ENCODE measurements at places on chromosomes 3 and 15.

- DNase-seq = no peak
Measured at GRCh38 chr15:63071288-63071909, 28.9 kb downstream of the TPM1 start.

- DNase-seq = no peak
Measured at GRCh38 chr3:180142041-180142440, 105.3 kb upstream of the PEX5L start.

GRCh38 chr3:12992629-12993516, 80.4 kb downstream of the IQSEC1 start:
- DNase-seq = no peak

DNA sequence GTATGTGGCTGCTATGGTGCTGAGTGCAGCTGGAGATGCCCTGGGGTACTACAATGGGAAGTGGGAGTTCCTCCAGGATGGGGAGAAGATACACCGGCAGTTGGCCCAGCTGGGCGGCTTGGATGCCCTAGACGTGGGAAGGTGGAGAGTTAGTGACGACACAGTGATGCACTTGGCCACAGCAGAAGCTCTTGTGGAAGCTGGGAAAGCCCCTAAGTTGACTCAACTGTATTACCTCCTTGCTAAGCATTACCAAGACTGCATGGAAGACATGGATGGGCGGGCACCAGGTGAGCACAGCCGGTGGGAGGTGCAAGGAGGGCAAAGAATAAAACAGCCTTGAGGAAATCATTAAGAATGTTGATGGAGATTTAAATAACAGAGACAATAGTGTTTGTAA, 2.9 kb downstream of the ADPRH start:
- DNase-seq = peak; percentile 63

DNA sequence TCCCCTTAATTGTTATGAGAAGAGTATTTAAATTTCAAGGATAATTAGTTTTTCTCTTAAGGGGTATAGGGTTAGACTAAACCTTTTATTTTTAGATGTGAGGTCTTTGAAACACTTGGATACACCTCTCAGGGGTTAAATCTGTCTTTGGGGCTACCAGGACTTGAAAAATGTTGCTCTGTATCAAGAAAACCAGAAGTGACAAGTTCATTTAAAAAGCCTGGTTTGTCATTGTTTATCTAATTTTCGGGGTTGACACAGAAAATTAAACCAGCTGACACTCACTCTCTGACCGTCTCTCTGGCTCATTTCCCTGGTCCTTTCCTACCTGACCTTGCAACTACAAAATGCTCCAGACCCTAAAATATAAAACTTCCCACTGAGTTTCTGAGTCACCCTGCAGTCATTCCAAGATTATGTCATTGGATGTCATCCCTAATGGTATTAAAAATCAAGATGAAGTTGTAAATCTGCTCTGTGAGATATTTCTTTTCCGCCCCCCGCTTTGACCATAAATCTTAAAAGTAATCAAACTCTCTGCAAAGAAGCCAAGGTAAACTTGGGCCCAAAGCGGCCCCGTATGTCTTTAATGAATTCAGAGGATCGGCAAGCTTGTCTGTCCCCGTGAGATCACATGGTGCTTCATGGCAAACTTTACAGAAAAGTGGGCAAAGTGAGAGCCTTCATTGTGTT, 32.9 kb upstream of the SKOR1 start:
- DNase-seq = no peak

- DNase-seq = no peak
Measured at GRCh38 chr3:4950948-4951347, 28.3 kb upstream of the BHLHE40 start.

DNA sequence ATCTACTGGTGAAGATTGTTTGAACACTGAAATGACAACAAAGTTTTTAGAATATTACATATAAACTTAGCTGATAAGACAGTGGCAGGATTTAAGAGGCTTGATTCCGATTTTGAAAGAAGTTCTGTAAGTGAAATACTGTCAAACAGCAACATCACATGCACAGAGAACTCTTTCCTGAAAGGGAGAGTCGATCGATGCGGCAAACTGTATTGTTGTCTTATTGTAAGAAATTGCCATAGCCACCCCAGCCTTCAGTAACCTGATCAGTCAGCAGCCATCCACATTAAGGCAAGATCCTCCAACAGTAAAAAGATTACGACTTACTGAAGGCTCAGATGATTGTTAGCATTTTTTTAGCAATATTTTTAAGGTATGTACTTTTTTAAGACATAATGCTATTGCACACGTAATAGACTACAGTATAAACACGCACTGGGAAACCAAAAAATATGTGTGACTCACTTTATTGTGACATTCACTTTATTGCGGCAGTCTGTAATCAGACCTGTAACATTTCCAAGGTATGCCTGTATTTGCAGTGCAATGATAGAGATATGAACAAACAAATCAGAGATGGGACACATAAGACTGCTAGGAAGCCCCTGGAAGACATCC, 225.6 kb upstream of the UBE2E1 start:
- DNase-seq = no peak

GRCh38 chr3:104909721-104910120, 457.0 kb upstream of the ALCAM start:
- no peak for DNase-seq

DNA sequence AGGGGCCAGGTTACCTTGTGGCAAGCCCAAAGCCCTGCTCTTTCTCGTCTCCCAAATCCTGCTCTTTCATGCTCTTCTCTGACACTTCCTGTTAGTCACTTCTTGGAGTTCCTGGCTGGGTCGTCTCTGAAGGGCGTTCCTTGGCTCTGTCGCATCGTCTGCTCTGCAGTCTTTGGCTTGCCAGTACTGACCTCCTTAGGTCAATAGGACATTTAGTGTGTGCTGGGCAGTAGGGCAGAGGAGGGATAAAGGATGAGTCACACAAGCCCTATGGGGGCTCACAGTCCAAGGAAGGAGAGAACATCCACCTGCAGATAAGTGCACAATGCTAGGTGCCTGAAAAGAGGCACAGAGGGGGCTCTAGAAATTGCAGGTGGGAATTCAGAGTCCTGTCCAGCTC, 87.5 kb downstream of the FAM43A start:
- no peak for DNase-seq

DNA sequence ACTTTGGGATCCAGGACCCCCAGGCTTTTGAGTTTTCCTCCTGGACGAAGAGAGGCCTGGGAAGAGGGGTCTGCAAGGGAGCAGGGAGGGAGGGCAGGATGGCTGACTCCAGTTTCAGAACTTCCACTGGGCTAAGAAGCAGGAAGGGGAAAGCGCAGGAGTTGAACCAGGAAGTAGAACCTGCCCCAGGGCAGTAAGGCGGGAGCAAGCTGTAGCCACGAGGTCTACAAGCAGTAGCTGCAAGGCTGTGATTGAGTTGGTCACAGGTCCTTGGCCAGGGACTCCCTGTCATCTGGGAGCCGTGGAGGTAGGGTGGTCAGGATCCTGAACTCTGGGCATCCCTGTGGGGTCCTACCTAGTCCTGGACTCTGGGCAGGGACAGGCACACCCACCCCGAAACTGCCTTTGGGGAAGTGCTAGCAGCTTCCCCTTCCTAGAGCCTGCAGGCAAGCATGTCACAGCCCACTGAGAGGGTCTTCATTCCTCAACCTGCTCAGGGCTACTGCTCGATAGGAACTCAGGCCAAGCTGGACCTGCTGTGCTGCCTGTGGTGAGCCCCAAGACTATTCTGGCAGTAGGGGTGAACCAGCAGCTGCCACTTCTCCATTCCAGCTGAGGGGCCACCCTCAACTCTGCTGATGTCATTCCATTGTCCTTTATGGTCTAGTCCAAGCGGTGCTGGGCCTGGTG, 5.8 kb upstream of the GNAI2 start:
- DNase-seq = no peak

DNA sequence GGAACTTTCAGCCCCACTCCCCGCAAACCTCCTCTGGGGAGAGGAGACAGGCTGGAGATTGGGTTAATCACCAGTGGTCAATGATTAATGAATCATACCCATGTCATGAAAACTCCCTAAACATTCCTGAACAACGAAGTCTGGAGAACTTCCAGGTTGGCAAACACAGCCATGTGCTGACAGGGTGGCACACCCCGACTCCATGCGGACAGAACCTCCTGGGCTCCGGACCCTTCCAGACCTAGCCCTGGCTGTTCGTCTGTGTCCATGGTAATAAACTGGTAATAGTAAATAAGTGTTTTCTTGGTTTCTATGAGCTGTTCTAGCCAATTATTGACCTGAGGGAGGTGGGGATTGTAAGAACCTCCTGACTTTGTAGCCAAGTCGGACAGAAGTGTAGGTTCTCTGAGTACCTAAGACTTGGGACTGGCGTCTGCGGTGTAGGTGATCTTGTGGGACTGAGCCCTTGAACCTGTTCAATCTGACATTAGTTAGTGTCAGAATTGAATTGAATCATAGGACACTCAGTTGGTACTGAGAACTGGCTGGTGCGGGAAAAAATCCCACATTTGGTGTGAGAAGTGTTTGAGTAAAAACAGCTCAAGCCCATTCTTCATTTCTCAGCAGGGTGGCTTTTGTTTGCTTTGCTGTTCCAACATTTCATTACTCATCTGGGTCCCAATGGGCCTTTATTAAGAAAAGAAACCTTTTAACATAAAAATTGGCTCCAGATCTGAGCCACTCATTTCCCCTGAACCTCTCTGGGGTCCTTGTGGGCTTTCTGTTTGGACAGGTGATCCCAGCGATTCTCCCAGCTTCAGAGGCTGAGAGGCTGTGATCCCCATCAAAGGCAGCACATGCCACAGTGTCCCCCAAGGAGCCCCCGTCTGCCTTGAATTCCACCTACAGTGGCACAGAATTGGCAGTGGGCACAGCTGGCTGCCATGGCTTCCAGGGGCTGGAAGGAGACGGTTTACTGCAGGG, 151.0 kb downstream of the TJP1 start:
- no peak for DNase-seq

- DNase-seq = no peak
Measured at GRCh38 chr15:69117431-69117871, 43.0 kb upstream of the GLCE start.

DNA sequence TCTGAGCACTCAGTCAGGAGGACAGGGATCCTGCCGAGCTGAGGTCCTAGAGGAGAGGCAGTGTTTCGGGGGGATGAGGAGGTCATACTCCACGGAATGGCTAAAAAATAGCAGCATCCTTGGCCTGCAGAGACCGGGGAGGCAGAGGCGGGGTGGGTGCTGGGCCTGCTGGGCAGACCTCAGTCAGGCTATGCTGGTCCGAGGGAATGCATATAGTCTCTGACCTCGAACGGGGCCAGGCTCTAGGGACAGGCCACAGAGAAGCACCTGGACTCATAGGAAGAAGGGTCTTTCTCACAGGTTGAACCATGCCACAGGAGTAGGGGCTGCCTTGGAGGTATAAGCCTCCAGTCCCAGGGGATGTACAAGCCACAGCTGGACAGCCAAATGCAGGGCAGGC, 14.0 kb upstream of the SKIC8 start:
- DNase-seq = no peak

DNA sequence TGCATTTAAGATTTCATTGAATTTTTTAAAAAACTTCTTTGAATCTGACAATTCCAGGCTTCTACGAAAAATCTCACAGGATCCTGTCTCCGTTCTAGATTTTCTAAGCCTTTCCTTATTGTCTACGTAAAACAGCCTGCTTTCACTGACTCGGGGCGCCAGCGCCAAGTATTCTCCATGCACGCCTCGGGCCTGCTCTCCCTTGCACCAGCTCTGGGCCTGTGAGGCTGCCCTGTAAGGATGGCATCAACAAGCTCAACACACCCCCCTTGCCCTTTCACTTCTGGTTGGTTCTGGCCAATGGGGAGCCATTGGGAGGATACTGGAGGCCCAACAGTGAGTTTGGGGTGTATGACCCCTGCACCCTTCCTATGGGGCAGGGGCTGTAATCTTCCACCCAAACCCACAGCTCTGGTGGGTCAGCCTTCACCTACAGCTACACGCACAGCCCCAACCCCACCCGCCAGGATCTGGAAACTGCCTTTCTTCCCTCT, 47.8 kb downstream of the SLC41A3 start:
- no peak for DNase-seq

- DNase-seq = no peak
Measured at GRCh38 chr3:64559588-64559987, 128.2 kb downstream of the ADAMTS9 start.

- DNase-seq = no peak
Measured at GRCh38 chr3:126415661-126416591, 21.2 kb downstream of the CFAP100 start.

DNA sequence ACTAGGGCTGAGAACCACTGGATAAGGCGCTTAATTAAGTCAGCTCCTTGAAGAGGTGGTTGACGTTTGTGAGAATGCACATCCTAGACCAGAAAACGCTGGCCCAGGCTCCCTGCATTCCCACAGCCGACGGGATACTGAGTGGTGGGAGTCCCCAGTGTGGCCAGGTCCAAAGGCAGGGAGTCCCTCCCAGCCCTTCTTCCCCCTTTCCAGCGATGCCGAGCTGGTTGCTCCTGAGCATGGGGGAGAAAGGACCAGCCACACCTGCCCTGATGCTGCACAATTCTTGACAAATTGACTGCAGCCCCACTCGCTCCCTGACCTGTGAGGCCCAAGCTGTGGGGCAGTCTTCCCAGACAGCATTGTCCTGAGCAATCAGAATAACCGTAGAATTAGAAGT, 79.5 kb upstream of the PXYLP1 start:
- DNase-seq = no peak

DNA sequence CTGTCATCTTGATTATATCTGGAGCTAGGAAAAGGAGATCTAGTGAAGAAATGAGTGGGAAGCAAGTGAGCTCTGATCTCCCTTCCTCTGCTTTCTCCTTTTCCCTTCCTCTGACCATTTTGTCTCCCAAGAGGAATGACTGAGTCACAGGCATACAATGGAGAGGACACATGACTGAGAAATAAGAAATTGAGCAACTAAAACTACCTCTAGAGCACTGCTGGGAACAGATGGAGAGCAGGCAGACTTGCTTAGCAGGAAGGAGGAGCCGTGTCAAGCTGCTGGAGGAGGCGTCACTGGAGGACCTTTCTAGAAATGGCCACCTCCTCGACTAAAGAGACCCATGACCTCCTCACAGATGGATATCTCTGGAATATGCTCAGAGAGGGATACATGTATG, 66.9 kb upstream of the MYO5C start:
- no peak for DNase-seq

GRCh38 chr15:100694381-100695021, 92.1 kb downstream of the ASB7 start:
- DNase-seq = no peak

- DNase-seq = no peak
Measured at GRCh38 chr15:43312378-43312777, 18.0 kb downstream of the LCMT2 start.

- no peak for DNase-seq
Measured at GRCh38 chr3:61571516-61572336, 10.4 kb downstream of the PTPRG start.

DNA sequence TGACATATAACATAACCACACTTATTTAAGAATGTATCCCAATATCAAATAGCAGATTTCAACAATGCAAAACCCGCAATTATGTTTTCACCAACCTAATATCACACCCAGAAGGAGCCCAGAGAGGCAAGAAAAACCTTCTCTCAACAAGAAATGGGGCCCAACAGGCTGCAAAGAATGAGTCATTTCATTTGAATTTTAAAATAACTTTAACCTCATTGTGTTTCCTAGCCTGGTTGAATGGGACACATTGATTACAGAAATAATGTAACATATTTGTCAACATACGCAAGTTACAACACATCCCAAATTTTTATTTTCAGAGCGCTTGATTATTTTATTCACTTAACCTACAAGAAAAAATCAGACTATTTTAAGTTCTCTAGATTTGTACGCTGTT, 365.1 kb upstream of the SLCO3A1 start:
- DNase-seq = no peak

- no peak for DNase-seq
Measured at GRCh38 chr15:83998486-83998885, 237.1 kb upstream of the GOLGA6L4 start.

GRCh38 chr3:74304424-74304823, 310.0 kb downstream of the CNTN3 start:
- DNase-seq = no peak

GRCh38 chr3:41690766-41691563, 270.9 kb downstream of the ULK4 start:
- no peak for DNase-seq
